ENCODE measurements at places on chromosomes 2 and 18. TPM values are rescaled to one million over a fixed set of nuclear protein-coding genes. Genes with fewer than 3 reads are reported as not detected.
A peak's percentile ranks its signal among the peaks of the same experiment; 100 is the strongest.

- no peaks in the 10 kb centered on the region for H3K4me1 ChIP-seq
- no peak overlapping the region for H3K27ac ChIP-seq
- no peaks in the 10 kb centered on the region for H3K27me3 ChIP-seq
- no peak for DNase-seq
- H3K4me3 ChIP-seq: no peak overlapping the region
- H3K36me3 ChIP-seq: no peaks in the 10 kb centered on the region
These were observed 253.8 kb downstream of the TGIF1 start for GRCh38 chr18:3703732-3704176.

- no peak overlapping the region for H3K4me3 ChIP-seq
- DNase-seq: no peak
- no peak overlapping the region for H3K27ac ChIP-seq
- no peaks in the 10 kb centered on the region for H3K27me3 ChIP-seq
- H3K36me3 ChIP-seq: no peaks in the 10 kb centered on the region
- peaks cover 24% of the 10 kb centered on the region for H3K4me1 ChIP-seq
These were observed 90.5 kb upstream of the FN1 start for GRCh38 chr2:215526341-215526740.

PAX8 gene
- total RNA-seq: 0.99 TPM

GRCh38 chr2:188569431-188570165, 277.9 kb downstream of the GULP1 start:
- DNase-seq: no peak
- H3K4me3 ChIP-seq: no peak overlapping the region
- H3K4me1 ChIP-seq: no peaks in the 10 kb centered on the region
- no peaks in the 10 kb centered on the region for H3K27me3 ChIP-seq

TRABD2A gene
- total RNA-seq: 2.5 TPM

CPS1 gene
- 1.0 TPM for total RNA-seq

DNA sequence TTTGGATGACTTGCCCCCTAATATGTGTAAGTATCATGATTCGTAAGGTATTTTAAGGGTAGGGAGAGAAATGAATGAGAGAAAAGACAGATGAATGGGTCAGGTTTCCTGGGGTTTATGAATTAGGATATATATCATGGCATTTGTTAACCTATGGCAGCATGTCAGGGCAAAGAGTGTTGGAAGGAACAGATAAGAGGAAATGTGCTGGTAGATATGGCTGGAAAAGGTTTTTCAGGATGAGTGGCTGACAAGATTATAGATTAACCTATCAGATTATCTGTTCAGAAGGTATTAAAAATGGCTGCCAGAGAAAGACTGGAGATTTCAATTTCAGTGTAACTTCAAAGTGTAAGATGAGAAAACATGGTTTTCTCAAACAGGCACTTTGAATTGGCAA, 67.8 kb downstream of the SRBD1 start:
- peaks cover 29% of the 10 kb centered on the region for H3K36me3 ChIP-seq
- H3K27me3 ChIP-seq: no peaks in the 10 kb centered on the region
- no peak overlapping the region for H3K4me3 ChIP-seq
- no peak overlapping the region for H3K27ac ChIP-seq
- no peak for DNase-seq

FANCL gene
- total RNA-seq: 12.3 TPM

GRCh38 chr2:101518578-101519492, 43.9 kb upstream of the RFX8 start:
- H3K27me3 ChIP-seq: no peaks in the 10 kb centered on the region
- H3K36me3 ChIP-seq: no peaks in the 10 kb centered on the region

- H3K4me1 ChIP-seq: peaks cover 36% of the 10 kb centered on the region
- H3K4me3 ChIP-seq: no peak overlapping the region
- peak overlapping the region; percentile 1 for H3K27ac ChIP-seq
- no peaks in the 10 kb centered on the region for H3K36me3 ChIP-seq
These were observed 54.0 kb downstream of the CLASP1 start for GRCh38 chr2:121595012-121595891.

GRCh38 chr2:56505885-56506284, 322.1 kb downstream of the CCDC85A start:
- no peak overlapping the region for H3K4me3 ChIP-seq
- H3K27me3 ChIP-seq: no peaks in the 10 kb centered on the region
- H3K4me1 ChIP-seq: no peaks in the 10 kb centered on the region
- no peaks in the 10 kb centered on the region for H3K36me3 ChIP-seq

GRCh38 chr18:44764863-44765262, 84.2 kb downstream of the SETBP1 start:
- no peak for DNase-seq
- H3K4me3 ChIP-seq: no peak overlapping the region
- peak overlapping the region; percentile 66 for H3K27ac ChIP-seq

- no peak for DNase-seq
- H3K4me1 ChIP-seq: peaks cover 13% of the 10 kb centered on the region
- H3K27ac ChIP-seq: no peak overlapping the region
- no peak overlapping the region for H3K4me3 ChIP-seq
- H3K36me3 ChIP-seq: no peaks in the 10 kb centered on the region
These were observed 102.3 kb downstream of the TCF4 start for GRCh38 chr18:55485666-55486065.

DNA sequence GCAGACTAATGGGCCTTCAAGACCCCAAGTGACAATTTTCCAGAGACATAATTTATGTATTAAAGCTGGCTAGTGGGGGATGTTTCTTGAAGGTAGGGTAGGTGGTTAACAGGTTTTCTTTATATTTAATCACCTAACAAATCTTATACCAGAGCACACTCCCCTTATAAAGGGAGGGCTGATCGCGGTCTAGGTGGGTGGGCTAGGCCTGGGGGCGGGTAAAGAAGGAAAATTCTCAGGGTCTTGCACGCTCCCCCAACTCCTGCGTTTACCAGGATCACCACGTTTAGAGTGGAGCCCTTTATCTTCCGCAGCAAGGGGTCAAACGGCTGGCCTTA, 19.9 kb upstream of the CXXC1 start:
- no peak overlapping the region for H3K27ac ChIP-seq
- no peaks in the 10 kb centered on the region for H3K36me3 ChIP-seq
- no peaks in the 10 kb centered on the region for H3K27me3 ChIP-seq
- peak overlapping the region; percentile 51 for H3K4me3 ChIP-seq

DNA sequence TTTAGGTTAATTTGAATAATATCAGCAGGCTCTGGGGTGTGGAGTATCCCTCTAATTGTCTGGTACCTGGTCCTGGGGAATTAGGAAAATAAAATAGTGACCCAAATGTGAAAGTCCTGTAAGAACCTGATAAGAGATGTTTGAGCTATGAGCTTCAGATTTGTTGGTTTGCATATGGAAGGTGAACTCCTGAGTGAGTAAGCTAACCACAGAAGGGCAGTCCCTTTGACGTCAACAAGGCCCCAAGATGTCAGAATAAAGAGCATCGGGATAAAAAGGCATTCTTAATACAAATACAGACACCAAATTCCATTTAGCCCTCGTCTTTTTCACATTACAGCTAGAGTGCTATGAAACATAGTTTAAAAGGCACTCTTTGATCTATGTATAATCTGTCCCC, 1366.3 kb upstream of the TMEFF2 start:
- no peaks in the 10 kb centered on the region for H3K36me3 ChIP-seq
- no peak overlapping the region for H3K4me3 ChIP-seq
- no peak for DNase-seq
- no peaks in the 10 kb centered on the region for H3K4me1 ChIP-seq

DNA sequence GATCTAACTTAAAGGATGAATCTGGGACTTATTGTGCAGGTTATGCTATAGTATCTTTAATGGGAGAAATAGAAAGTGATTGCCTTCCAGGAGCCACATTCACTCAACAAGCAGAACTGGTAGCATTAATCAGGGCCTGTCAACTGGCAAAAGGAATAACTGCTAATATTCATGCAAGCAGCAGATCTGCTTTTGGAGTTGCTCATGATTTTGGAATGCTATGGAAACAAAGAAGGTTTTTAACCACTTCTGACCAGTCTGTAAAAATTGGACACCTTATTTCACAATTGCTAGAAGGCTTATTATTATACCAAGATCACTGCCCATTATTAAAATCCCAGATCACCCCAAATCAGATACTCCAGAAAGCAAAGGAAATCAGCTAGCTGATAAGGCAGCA, 200.4 kb downstream of the MREG start:
- H3K27ac ChIP-seq: no peak overlapping the region
- H3K4me3 ChIP-seq: no peak overlapping the region
- H3K4me1 ChIP-seq: peaks cover 4% of the 10 kb centered on the region

- no peaks in the 10 kb centered on the region for H3K27me3 ChIP-seq
- peaks cover 53% of the 10 kb centered on the region for H3K4me1 ChIP-seq
- peak overlapping the region; percentile 93 for H3K27ac ChIP-seq
- no peaks in the 10 kb centered on the region for H3K36me3 ChIP-seq
These were observed 1.3 kb downstream of the ATP8B1 start for GRCh38 chr18:57801761-57802212.

DNA sequence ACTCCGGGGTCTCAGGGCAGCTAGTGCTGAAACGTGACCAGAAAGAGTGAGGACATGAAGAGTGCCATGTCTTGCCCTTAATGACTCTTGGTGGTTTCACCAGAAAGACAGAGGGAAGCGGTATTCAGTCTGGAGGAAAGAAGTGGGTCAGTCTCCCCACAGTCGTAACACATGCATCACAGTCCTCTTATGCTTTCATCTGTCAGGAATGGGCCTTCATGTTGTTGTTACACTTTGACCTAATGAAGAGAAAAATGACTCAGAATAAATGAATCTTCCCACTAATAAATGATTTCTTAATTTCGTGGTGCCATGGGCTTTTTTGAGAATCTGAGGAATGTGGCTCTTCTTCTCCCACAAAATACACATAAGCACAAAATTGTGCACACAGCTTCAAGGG, 103.2 kb downstream of the SLC8A1 start:
- H3K36me3 ChIP-seq: no peaks in the 10 kb centered on the region
- no peaks in the 10 kb centered on the region for H3K27me3 ChIP-seq
- DNase-seq: no peak
- H3K4me3 ChIP-seq: no peak overlapping the region

DNA sequence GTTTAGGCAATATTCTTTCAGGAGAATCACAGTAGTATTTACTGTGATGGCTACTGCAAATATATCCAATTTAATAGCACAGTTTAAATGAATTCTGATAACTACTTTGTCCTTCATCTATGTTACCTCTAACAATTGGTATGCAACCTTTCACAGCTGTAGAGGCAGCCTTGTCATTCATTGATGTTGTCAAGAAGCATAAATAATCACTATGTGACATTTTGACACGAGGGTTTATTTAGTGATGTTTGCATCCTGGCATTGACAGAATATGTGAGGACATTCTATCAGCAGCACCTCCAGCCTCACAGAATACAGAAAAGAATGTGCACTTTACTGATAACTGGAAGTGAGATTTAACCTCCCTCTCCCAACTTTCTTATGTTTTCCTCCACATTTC, 9.3 kb upstream of the KCNJ3 start:
- H3K27ac ChIP-seq: no peak overlapping the region
- H3K36me3 ChIP-seq: no peaks in the 10 kb centered on the region
- no peaks in the 10 kb centered on the region for H3K27me3 ChIP-seq
- H3K4me3 ChIP-seq: no peak overlapping the region

DNA sequence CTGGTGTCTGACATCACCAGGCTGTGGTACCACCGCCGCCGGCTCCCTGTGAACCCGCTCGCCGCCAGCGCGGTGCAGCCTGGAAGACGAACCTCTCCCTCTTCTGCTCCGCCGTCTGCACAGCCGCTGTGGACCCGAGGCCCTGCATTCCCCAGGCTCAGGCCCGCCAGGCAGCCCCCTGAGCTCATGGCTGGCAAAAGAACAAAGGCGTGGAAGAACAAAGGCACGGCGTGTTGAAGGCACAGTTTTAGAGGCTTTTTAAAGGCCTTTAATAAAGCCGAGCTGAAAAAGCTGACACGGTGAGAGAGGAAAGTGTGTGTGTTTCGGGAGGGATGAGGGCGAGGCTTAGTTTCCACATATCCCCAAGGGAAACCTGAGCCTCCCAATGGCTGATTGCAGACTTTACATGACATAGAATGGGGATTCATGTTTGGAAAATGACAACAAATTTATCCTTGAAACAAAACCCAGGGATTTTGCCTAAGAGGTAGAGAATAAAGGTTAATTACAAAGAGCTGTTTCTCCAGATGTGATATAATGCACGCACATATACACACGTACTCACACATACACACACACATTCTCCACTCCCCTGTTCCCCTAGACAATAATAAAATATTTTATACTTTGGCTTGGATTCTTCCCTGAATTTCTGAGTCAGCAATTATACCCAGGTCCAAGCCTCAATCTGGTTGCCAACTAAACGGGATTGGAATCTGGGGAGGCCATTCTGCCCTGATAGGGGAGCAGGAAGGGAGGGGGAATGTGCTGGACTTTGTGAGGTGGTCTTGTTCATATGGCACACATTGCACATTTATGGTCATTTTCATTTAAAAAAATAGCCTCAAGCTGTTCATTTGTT, 39.7 kb downstream of the RFX8 start:
- no peak for DNase-seq
- no peaks in the 10 kb centered on the region for H3K27me3 ChIP-seq
- H3K4me1 ChIP-seq: peaks cover 8% of the 10 kb centered on the region
- H3K27ac ChIP-seq: no peak overlapping the region
- H3K4me3 ChIP-seq: peak overlapping the region; percentile 12

TSPYL6 gene
- not detected for total RNA-seq

PPP1R1C gene
- total RNA-seq: not detected

CIDEA gene
- total RNA-seq: not detected

MC2R gene
- 0.17 TPM for total RNA-seq

GRCh38 chr2:107621186-107622165, 205.2 kb upstream of the RGPD4 start:
- no peak for DNase-seq
- no peaks in the 10 kb centered on the region for H3K27me3 ChIP-seq
- no peak overlapping the region for H3K4me3 ChIP-seq
- H3K36me3 ChIP-seq: no peaks in the 10 kb centered on the region
- H3K27ac ChIP-seq: no peak overlapping the region
